ENCODE measurements at places on chromosomes 7 and 10.

DNA sequence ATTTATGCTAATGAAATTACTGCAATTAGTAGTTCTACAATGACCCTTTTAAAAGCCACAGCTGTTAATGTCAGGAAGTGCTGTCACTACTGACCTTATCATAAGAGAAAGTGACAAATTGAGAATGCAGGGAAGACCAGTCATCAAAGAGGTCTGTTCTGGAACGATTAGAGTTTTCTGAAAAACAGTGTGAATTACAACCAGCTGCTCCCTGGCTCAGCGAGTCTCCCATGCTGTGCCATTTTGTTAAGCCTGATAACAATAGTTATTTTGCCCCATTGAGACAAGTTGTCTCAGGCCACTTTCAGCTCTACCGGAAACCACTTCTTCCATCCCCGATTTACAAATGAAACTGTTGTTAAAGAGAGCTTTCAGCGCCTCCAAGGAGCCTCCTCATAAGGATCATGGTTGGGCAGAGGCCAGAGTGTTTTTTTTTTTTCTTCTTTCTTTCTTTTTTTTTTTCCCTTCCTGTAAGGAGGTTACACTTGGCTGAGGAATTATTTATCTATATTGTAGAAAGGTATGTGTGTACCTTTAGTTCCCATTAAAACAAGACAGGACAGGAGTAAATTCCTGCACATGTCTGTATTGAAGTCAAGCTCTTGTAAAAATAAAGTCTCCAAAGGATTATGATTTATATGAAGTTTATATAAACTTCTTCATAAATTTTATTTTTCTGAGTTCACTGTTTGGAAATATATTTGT lies 173.6 kb downstream of the CDCA7L start:
- DNase-seq: no peak

DNA sequence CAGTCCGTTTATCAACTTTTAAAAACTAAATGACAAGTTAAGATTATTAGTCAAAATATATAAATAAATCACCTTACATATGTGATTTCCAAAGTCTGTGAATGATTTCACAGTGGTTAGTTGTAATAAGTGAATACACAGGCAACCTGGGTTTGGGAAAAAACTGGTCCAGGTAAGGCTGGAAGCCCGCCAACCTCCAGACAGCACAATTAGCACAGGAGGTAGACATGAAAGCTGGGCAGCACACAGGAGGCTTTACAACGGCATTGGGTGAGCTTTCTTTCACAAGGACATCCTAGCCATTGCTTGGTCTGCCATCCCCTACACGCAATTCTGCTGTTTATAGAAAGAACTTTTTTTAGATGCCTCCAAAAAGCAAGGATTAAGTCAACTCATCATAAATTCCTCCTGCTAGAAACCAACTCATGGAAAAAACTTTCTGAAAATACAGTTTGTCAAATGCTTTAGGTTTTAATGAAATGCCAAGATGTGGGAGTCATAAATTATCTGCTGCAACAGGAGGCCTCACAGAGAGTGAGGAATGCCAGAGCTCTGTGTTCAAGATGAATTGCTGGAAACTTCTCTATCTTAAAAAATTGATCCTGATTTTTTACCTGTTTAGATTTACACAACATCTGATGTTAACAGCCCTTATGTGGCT lies 346.8 kb upstream of the NFE2L3 start:
- DNase-seq: no peak

DNA sequence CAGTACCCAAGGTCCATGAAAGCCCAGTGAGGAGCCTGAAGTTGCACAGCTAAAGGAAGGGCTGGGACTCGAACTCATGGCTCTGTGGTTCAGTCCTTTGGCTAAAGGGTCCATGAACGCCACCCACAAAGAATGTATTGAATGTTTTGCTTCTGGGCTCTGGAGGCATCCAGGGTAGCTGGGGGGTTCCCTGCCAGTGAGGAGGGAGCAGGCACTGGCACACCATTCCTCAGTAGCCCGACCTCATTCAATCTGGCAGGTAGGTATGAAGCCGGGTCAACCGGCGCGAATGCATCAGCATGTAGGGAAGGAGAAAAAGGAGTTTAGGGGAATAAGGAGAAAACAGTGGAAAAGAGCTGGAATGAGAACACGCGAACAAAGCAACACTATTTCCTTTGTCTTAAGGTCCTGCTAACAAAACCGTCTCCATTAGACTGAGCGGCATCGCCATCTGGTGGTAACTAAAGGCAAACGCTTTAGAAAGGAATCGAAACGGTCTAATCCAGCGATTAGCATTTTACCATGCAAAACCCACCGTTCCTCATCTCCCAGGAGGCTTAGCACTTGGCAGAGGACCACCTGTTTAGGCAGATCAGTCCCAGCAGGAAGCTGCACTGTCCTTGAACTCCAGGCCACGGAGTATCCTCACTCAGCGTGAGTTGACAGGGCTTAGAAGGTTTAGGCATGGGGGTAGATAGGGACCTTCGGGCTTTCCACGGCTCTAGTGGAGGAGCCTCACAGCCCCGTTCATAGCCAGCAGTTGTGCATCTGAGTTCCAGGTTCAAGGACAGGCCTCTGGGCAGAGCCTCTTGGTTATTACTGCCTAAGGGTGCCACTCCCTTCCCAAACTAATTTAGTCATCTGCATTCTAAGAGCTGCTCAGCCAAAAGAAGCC lies 122.8 kb downstream of the UBE2H start:
- peak; percentile 66 for DNase-seq

DNA sequence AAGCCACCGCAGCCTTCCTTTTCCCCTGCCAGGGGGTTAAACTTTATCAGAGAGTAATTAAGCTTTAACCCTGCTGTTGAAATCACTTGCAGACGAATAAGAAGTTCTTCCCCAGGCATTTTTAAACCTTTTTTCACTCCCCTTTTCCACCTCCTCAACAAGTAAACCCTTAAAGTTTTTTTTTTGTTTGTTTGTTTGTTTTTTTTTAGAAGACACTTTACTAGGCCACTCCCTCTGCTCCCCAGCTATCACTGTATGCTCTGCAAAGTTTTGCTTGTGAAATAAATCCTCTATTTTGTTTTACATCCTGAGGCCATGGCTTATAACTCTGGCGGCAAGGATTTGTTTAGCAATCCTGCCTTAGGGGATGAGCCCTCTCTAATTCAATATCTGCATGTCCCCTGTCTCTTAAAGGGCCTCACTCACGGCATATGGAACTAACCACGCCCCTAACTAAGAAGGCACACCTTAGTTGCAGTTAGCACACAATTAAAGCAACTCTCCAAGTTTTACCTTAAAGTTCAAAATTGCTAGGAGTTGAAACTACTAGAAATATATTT lies 1354.7 kb upstream of the LRRTM3 start:
- no peak for DNase-seq

GRCh38 chr7:81690251-81690650 lies 79.6 kb downstream of the HGF start:
- no peak for DNase-seq

Measured in CD4-positive, alpha-beta T cell treated with Interleukin-6 for 4 hours (primary cell).